Endodermal cell (in vitro differentiated cells): ENCODE measurements at places on chromosomes 16 and 17. TPM values are rescaled to one million over a fixed set of nuclear protein-coding genes. Genes with fewer than 3 reads are reported as not detected.

- H3K27me3 ChIP-seq = peaks cover 88% of the 10 kb centered on the region
- no peak overlapping the region for H3K27ac ChIP-seq
- no peaks in the 10 kb centered on the region for H3K36me3 ChIP-seq
- H3K4me3 ChIP-seq = no peak overlapping the region
- no peaks in the 10 kb centered on the region for H3K4me1 ChIP-seq
- peak; percentile 86 for DNase-seq
Observed at GRCh38 chr16:56673921-56674320, 4.3 kb downstream of the MT1H start.

GRCh38 chr17:27593232-27593856 lies 37.6 kb upstream of the LGALS9 start:
- H3K27me3 ChIP-seq = no peaks in the 10 kb centered on the region
- peaks cover 17% of the 10 kb centered on the region for H3K36me3 ChIP-seq
- DNase-seq = no peak

- peak overlapping the region; percentile 63 for H3K4me3 ChIP-seq
- no peak for DNase-seq
- H3K36me3 ChIP-seq = peaks cover 52% of the 10 kb centered on the region
- peaks cover 13% of the 10 kb centered on the region for H3K4me1 ChIP-seq
Observed at GRCh38 chr16:68328860-68329390, 18.1 kb downstream of the PRMT7 start.

The DHRS7C gene
- total RNA-seq = not detected in 3 replicates

DNA sequence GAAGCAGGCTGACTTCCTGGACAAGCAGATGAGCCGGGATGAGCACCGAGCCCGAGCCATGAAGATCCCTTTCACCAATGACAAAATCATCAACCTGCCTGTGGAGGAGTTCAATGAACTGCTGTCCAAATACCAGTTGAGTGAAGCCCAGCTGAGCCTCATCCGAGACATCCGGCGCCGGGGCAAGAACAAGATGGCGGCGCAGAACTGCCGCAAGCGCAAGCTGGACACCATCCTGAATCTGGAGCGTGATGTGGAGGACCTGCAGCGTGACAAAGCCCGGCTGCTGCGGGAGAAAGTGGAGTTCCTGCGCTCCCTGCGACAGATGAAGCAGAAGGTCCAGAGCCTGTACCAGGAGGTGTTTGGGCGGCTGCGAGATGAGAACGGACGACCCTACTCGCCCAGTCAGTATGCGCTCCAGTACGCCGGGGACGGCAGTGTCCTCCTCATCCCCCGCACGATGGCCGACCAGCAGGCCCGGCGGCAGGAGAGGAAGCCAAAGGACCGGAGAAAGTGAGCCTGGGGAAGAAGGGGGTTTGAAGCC lies 11.0 kb downstream of the NFE2L1 start:
- no peaks in the 10 kb centered on the region for H3K27me3 ChIP-seq
- no peak for DNase-seq
- no peak overlapping the region for H3K27ac ChIP-seq
- peaks cover 84% of the 10 kb centered on the region for H3K36me3 ChIP-seq
- H3K4me3 ChIP-seq = no peak overlapping the region

DNA sequence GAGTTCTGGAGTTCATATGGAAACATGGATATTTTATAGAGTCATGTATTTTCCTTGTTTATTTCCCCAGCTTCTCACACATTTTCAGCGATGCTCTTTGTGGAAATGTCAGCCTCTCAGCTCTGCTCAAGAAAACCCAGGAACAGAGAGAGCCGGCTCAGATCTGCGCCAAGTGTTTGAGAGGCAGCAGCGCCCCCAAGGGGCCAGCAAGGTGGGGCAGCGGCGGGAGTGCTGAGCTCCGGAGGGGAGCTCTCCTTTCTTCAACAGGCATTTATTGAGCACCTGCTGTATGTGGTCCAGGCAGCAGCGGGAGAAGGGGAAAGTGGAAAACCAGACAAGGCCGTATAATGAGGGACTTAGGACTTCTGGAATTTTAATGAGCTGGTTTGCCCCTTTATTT lies 421.1 kb upstream of the C16orf82 start:
- no peaks in the 10 kb centered on the region for H3K4me1 ChIP-seq
- H3K36me3 ChIP-seq = no peaks in the 10 kb centered on the region
- no peak overlapping the region for H3K27ac ChIP-seq

The KCTD13 gene
- 13.9 to 30.8 TPM (median 27.5 TPM) in 3 replicates for total RNA-seq

The VTN gene
- 2.7 to 6.7 TPM (median 5.6 TPM) in 3 replicates for total RNA-seq

DNA sequence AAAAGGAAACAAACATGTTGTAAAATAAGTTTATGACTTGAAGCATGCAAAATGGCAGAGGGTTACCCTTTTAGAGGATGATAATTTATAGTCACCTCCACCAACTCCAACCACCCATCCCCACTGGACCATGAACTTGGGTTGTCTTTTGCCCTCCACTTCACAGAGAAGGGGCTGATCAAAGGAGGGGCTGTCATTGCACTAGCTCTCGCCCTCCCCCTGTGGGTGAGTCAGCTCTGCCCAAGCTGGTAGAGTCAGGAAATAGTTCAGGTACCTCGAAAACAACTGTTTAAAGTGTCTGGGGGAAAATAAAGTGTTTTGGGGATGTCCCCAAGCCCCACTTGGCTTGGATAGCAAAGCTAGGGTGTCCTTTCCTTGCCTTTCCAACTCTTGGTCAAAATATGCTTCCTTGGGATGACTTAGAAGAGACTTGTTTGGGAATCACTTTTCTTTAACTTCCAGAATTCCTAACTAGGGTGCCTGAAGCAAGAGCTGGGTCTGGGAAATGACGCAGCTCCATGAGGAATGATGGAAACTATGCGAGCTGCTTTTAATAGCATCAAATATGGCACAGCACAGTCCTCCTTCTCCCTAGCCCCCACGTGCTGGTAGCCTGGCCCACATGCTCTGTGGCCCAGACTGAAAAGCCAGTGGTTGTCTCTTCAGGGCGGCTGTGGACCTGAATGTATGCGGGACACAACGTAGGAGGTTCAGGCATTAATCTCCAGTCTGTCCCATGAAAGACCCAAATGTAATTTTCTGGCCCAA lies 40.7 kb downstream of the TBX4 start:
- H3K27me3 ChIP-seq = no peaks in the 10 kb centered on the region
- H3K27ac ChIP-seq = no peak overlapping the region
- H3K36me3 ChIP-seq = no peaks in the 10 kb centered on the region
- no peak overlapping the region for H3K4me3 ChIP-seq
- peak; percentile 63 for DNase-seq

DNA sequence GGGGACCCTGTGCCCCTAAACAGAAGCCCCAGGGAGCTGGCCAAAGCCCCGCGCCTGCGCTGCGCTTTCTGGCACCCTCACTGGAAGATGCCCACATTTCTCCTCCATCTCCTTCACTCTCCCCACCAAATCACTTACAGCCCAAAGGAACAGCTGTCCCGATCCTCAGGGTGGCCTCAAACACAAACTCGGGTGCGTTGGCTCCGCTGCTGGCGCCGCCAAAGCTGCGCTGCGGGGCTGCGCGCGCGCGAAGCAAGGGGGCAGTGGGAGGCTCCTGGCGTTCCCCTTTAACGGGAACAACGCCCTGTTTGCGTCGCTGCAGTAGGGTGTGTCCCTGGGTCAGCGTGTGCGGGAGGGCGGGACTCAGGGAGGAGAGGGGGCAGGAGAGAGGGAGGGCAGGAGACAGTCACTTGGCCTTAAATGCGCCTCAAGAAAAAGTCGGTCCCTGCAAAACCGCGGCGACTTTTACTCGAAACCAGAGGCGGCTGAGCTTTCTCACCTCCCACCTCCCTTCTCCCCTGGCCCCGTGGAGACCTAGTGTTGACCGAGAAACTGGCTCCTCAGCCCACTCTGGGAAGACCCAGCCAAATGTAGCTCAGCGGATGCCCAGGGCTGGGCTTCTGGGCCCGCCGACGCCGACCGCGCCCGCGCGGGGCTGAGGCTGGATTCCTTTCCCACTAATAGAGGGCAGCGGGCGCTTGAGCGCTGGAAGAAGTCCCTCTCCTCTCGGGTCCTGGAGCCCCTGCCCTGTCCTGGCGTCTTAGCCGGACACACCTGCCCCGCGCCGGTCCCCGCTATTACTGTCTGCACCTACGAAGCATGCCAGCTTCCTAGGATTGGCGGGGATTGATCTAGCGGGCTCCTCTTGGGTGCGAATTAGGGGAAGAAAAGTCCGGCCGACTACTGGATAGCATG lies 2.6 kb downstream of the PMP22 start:
- H3K27ac ChIP-seq = no peak overlapping the region
- H3K4me3 ChIP-seq = peak overlapping the region; percentile 88
- no peaks in the 10 kb centered on the region for H3K4me1 ChIP-seq
- H3K27me3 ChIP-seq = peaks cover 87% of the 10 kb centered on the region
- no peaks in the 10 kb centered on the region for H3K36me3 ChIP-seq

DNA sequence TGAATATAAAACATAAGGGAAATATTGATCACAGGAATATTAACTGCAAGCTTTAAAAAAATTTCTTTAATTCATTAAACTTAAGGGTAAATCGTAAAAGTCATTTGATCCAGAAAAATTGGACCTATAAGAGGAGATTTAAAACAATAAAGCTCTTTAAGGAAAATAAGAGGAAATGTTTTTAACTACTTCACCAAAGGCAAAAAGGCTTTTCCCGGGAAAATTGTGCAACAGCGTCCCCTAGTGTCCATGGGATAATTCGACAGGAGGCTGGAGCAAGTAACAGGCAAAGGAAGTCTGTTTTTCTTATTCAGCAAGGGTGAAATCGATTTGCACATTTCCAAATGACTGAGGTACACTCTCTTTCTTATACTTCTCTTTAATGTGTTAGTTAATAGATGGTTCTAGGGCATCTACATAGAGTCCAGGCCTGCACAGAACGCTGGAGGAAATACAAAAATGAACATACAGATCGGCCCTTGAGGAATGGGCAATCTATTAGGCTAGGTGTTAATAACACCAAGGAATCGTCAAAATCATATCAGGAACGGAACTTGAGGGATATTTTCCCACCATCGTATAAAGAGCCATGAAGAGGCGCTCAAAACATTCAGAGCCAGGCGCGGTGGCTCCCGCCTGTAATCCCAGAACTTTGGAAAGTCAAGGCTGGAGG lies 61.4 kb downstream of the ZNF18 start:
- H3K27ac ChIP-seq = no peak overlapping the region
- peak; percentile 95 for DNase-seq
- H3K4me1 ChIP-seq = peaks cover 6% of the 10 kb centered on the region
- H3K4me3 ChIP-seq = no peak overlapping the region

GRCh38 chr16:89544713-89545043 lies 15.8 kb upstream of the RPL13 start:
- no peaks in the 10 kb centered on the region for H3K4me1 ChIP-seq
- no peaks in the 10 kb centered on the region for H3K27me3 ChIP-seq
- H3K27ac ChIP-seq = no peak overlapping the region
- H3K36me3 ChIP-seq = peaks cover 64% of the 10 kb centered on the region

DNA sequence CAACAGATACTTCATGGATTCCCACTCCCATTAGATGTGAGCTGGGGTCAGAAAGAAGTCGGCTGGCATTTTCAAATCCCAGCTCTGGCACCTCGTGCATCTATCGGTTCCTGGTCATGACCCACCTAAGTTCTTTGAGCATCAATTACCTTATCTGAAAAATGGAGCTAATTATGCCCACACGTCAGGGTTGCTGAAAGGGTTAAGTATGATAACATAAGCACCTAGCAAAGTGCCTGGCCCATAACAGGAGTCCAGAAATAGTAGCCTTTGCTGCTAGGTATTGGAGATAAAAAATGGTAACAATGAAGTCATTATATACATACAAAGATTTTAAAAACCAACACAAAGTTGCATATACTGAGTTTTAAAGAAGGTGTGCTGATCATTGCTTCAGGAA lies 14.1 kb upstream of the GNA13 start:
- no peak overlapping the region for H3K27ac ChIP-seq
- no peaks in the 10 kb centered on the region for H3K27me3 ChIP-seq
- peaks cover 16% of the 10 kb centered on the region for H3K4me1 ChIP-seq
- no peak overlapping the region for H3K4me3 ChIP-seq
- H3K36me3 ChIP-seq = no peaks in the 10 kb centered on the region
- DNase-seq = no peak

DNA sequence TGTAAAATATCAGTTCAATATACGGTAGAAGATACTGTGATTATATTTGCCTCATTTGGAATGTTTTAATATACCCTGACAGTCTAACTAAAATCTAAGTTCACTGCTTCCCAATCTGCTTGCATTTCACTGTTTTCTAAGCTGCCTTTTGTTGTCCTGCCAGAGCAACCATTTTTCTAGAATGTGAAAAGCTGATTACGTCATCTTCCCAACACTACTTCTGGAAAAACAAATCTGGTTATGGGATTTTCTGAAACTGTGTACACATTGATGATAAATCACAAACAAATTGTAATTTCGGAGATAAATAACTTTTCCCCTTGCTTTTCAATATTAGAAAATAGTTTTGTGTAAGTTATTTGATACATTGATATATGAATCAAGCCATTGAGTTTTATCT lies 1529.0 kb downstream of the CDH11 start:
- H3K27ac ChIP-seq = no peak overlapping the region
- no peaks in the 10 kb centered on the region for H3K36me3 ChIP-seq
- H3K4me3 ChIP-seq = no peak overlapping the region
- no peaks in the 10 kb centered on the region for H3K27me3 ChIP-seq

DNA sequence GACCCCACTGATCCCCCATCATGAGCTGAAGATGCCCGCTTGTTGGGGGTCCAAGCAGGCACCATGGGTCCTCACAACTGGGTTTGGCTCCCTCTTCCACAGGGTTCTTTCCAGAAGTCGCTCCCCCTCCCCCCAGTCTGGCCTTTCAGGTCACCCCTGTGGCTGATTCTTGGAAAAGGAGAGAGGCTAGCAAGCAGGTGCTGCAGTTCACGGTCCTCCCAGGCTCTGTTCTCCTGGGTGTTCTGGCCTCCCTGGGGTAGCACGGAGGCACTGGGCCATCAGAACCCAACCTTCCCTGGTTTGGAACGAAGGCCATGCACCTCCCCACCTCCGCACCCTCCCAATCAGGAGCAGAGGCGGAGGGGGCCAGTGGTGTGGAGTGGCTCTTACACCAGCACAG lies 18.9 kb downstream of the CACNA1G start:
- no peak overlapping the region for H3K27ac ChIP-seq
- no peaks in the 10 kb centered on the region for H3K4me1 ChIP-seq
- no peak overlapping the region for H3K4me3 ChIP-seq
- DNase-seq = no peak
- H3K27me3 ChIP-seq = no peaks in the 10 kb centered on the region

- peaks cover 98% of the 10 kb centered on the region for H3K27me3 ChIP-seq
- peaks cover 23% of the 10 kb centered on the region for H3K4me1 ChIP-seq
- H3K27ac ChIP-seq = no peak overlapping the region
- H3K36me3 ChIP-seq = no peaks in the 10 kb centered on the region
- no peak overlapping the region for H3K4me3 ChIP-seq
- DNase-seq = peak; percentile 53
Observed at GRCh38 chr16:73031155-73031866, 16.6 kb downstream of the ZFHX3 start.

DNA sequence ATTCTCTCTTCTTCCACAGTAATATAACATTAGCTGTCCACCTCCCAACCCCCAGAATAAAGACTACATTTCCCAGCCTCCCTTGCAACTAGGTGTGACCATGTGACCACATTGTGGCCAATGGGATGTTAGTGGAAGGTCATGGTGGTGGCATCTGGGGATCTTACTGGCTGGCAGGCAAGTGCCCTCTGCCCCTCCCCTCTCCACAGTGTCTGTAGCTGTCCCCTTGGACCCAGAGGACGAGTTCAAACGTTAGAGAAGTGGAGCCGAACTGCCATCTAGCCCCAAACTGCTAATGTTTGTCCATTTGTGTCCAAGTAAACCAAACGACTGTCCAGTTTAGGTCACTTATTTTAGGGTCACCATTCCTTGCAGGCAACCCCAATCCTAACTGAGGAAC lies 26.6 kb upstream of the KCNG4 start:
- H3K36me3 ChIP-seq = no peaks in the 10 kb centered on the region
- peak; percentile 92 for DNase-seq
- H3K4me1 ChIP-seq = no peaks in the 10 kb centered on the region
- no peak overlapping the region for H3K4me3 ChIP-seq
